H9 (cell line): ENCODE measurements at places on chromosomes 7 and 10.

DNA sequence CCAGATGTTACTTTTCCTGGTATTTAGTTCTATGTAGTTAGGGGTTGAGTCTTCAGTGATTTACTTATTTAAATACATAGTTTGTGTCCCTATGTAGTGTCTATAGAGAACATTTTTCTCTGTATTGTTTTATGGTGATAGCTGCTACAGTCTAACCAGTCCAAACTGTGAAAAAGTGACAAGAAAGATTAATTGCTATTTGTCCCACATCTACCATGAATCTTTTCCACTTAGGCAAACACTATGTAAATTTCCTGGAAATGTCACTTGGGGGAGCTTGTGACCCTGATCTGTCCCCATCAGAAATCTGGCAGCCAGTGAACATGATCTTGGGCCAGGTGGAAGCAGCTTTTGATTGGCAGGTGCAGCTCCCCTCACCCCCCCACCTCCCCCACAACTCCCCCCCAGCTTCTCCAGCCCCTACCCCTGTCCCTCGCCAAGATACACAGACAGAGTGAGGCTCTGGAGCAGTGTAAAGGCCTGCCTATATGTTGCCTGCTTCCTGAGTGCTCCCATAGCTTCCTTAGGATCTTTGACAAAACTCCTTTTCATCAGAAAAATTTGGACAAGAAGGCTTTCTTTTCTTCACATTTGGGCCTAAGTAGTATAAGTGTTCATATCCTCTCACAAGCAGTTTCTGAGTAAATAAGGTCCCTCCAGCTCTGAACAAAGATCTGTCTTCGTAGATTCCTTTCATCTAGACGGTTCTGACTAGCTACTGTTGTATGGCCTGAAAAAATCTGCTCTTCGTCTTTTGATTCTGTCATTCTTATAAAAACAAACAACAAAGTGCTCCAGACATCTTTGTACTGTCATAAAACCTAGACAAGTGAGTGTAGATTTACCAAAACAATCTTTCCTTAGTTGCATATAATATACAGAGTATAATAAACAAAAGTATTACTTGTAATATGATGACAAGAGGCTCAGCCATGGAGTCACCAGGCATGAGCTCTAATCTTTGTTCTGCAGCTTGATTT lies 31.5 kb upstream of the SLC13A1 start:
- no peak for DNase-seq

DNA sequence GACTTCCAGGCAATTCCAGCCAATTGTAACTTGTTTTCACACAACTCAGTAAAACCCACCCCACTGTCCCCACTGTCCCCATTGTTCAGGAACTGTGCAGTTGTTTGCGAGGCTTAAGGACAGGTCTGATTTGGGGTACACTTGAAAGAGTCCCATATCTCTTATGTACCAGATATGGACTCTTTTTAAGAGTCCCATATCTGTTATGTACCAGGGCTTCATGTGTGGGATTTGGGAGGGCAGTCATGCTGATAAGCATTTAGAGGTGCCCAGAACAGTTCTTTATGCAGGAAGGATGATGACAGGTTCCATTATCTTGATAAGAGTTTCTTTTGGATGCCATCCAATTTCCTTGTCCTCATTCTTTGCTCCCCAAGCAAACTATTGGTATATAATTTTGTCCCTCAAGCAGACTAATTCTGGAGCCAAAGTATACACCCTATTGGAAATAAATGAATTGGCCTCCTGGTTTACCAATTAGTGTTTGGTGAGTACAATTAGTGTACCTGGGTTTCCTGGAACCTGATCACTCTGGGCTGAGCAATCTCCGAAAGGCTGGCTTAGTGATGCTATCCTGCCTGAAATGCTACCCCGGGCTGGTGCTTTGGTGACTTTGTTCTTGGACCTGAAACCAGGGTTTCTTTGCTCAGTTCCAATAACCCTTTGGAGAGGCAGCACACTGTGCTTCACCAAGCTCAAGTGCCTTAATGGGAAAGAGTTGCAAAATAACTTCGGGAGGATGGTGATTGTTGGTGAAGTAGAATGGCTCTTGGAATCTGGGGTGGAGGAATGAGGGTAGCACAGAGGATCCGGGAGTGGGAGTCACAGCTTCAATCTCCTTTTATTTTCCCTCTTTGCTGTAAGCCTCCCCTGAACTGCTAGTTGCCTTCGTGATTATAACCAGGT lies 6.2 kb upstream of the DMBT1 start:
- DNase-seq, result no peak

- no peak for DNase-seq
Measured at GRCh38 chr7:2968176-2968575, 75.5 kb downstream of the CARD11 start.

DNA sequence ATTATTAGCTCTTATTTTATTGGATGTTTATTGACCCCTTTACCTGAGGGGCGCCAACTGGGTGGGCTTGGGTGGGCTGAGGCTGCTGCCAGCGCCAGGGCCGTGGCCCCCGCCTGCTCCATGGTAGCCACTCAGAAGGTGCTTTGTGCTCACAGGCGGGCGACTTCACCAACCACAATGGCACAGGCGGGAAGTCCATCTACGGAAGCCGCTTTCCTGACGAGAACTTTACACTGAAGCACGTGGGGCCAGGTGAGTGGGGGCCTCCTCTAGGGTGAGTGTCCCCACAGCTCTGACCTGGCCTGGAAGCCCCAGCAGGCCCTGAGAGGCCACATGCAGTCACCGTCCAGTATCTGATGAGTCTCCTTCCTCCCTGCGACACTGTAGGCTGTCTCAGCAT lies 4.1 kb downstream of the PPIF start:
- peak; percentile 14 for DNase-seq

GRCh38 chr7:106866298-106867281 lies 1.5 kb downstream of the PIK3CG start:
- no peak for DNase-seq

DNA sequence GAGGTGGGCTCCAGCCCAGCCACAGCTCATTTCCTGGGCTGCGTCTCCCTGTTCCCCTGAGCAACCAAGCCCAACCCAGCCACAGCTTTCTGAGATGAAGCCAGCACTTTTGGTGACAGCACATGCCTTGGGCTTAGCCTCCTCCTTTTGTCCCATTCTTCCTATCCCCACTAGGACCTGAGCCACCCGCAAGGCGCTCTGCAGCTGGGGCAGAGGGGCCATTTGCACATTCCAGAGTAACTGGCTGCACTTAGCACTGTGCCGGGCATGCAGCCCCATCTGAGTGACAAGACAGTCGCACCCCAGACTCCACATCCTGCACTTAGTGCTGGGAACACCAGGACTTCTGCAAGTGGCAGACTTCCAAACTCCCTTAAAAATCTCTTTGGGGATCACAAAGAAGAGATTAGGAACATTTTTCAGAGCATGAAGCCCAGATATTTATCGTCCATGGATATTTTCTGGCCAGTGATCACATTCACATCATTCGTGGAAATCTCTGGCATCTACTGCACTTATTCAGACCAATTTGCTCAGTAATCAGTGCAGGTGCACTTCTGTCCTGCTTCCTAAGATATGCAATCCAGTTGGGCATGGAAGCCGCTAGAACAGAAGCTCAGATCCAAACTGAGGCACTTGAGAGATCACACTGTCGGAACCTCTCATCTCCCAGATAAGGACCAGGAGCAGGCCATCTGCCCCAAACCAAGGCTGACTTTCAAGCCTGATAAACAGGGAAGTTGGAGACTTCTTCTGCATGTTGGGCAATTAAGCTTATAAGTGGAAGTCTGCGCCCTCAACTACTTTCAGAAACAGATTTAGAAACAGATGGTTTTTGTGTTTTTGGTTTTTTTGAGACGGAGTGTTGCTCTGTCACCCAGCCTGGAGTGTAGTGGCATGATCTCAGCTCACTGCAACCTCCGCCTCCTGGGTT lies 26.4 kb downstream of the CHST15 start:
- peak; percentile 79 for DNase-seq

- no peak for DNase-seq
Measured at GRCh38 chr10:24438800-24439199, 229.9 kb downstream of the KIAA1217 start.
